ENCODE measurements at places on chromosomes 3 and 15.

- no peak for DNase-seq
These were observed 49.7 kb upstream of the GOLGA6B start for GRCh38 chr15:72604794-72605193.

DNA sequence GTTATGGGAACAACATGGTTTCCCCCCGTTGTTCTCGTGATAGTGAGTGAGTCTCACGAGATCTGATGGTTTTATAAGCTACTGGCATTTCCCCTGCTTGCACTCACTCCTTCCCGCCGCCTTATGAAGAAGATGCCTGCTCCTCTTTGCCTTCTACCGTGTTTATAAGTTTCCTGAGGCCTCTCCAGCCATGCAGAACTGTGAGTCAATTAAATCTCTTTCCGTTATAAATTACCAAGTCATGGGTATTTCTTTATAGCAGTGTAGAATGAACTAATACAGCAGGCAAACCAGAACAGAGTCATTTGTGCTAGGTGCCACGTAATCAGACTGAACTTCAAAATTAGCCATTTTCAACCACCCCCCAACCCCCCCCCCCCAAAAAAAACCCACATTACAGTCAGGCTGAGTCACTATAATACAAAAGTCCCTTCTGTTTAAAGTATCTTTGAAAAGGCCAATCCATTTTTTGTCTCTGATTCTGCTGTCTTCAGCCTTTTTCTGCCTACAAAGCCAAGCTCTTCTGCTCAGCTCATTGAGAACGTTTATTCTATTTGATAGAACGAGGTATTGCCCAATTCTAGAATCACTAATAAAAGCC is 4.1 kb downstream of the OR4F6 start:
- DNase-seq, result no peak

- no peak for DNase-seq
These were observed 3.3 kb upstream of the ALAS1 start for GRCh38 chr3:52194485-52195290.

DNA sequence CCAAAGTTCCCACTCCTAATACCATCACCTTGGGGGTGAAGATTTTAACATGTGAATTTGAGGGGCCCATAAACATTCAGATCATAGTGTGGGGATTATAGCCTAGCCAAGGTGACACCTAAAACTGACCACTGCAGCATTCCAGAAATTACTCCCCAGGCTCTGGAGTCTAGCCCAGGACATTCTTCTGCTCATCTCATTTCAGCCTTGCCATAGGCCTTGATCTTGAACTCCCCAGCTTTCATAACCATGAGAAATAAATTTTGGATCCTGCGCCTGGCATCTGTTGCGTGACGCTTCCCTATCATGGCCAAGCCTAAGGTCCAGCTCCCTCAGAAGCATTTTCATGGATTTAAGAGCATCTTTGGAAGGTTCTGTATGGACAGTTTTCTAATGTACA is 502.9 kb upstream of the THBS1 start:
- DNase-seq, result no peak

DNA sequence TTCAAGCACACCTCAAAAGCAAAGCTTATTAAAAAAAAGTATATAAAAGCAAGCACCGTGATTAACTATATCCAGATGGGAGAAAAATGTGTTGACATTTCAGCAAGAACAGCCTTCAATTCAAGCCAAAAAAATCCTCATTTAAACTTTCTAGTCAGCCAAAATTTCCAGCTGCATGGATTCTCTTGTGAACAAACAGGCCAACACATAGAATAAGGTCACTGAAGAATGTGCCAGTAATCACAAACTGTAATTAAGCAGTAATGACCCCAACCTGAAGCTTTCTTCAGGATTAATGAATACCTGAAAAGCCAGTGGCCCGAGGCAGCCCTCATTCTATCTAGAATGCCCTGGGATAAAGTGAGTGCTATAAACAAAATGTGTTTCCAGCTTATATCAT is 130.7 kb upstream of the KCNMB2 start:
- DNase-seq, result no peak

- DNase-seq, result no peak
These were observed 18.1 kb upstream of the C3orf38 start for GRCh38 chr3:88131695-88132094.

DNA sequence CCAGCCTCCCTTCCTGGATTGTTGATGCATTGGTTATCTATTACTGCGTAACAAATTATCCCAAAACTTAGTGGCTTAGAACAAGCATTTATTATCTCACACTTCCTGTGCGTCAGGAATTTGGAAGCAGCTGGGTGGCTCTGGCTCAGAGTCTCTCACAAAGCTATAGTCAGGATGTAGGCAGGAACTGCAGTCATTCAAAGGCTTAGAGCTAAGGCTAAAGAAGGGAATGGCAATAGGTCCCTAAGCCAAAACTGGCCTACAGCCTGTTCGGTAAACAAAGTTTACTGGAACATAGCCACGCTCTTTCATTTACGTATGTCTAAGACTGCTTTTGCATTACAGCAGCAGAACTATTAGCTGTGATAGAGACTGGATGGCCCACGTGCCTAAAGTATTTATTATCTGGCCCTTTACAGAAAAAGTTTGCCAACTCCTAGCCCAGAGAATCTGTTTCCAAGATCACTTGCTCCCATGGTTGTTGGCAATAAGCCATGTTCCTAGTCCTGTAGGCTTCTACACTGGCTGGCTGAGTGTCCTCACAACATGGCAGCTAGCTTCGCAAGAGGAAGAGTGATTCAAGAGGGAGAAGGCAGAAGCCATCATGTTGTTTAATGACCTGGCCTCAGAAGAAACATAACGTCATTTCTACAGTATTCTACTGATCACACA is 132.4 kb downstream of the SNRK start:
- no peak for DNase-seq

GRCh38 chr15:91254766-91255165 is 154.7 kb downstream of the SV2B start:
- peak; percentile 42 for DNase-seq

DNA sequence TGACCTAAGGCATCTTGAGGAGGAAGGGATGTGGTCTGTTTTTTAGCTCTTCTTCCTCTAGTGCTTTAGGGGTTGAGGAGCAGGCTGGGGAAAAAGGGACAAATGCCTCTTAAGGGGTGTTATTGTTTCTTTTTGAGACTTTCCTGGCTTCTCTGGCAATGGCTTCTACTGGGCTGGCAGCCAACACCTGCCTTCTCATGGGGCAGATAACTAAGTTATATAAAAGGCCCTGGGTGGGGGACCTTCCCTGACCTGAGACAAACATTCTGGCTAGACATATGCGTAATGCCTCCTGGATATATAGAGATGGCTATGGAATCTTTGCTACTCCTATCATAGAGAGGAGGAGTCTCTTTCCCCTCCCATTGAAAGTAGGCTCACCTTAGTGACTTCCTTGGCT is 179.2 kb upstream of the PROK2 start:
- DNase-seq, result no peak

DNA sequence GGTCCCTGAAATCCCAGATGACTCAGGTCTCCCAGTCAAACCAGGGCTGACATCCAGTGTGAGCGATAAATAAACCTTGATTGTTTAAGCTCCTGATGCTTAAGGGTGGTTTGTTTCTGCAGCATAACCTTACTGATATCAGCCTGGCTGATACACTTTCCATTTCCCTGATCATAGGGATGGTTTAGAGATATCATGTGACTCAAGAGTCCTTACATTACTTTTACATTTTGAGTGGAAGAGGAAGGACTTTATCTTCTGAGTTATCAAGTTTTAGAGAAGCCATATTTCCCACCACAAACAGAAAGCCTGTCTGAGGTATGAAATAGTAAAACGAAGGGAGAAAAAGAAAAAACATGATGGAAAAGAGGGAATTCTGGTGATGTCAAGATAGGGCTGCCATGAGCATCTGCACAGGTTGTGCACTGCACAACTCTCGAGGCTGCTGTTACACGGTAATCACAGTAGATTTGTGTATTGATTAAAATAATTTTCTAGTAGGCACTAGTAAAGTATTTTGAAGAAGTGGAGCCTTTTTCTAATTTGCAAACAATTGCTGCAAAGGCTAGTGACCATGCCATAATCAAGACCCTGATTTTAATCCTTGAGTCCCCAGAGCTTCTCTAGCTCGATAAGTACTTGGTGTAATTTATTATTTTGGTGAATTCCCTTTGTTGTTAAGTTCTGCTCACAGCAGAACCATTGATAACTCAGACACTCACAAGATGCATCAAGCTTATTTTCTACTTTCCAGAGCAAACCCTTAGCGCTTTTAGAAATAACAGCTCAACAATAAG is 34.1 kb upstream of the FBLN2 start:
- DNase-seq, result no peak

DNA sequence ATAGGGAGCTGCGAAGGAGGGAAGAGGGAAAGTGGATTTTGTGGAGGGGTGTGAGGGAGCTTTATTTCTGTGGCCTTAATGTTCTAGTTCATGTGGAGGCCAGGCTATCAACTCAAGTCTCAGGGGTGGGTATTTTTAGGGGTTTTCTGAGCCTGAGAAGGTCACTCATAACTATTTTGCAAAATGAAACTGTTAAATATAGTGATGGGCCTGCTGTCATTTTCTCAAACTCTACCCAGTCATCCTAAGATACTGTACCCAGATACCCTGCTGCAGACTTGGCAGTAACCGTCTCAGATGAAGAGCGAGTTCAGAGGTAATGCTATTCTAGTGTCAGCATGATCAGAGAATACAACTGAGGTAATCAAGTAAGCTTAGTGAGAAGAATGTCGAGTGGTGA is 545.0 kb upstream of the TBL1XR1 start:
- no peak for DNase-seq

DNA sequence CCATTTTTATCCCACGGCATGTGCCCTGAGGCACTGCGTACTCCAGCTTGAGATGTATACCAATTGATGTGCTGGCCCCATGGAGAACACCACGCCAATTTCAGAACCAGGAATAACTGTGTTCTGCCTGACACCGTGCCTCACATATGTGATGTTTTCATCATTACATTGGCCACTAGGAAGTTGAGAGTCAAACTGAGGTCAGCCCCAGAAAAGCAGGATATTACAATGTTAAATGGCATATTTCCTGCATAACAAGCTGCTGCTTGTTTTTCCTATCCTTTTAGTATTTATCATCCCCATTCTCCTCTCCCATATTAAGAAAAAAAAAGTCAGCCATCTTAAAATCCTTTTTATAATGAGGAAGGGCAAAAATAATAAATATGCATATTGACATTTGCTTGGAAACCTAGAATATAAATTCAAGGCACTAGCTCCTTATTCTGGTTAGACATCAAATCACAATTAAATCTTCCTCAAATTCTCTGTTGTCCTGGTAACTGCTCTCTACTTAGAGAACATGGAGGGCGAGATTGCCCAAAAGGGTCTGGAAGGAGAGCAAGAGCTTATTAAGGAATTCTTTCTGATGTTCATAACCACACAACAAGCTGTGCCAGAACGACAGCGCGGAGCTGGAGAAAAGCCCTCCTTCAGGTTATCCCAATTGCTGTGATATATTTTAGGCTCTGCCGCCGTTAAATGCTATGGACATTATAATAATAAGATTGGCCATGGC is 112.6 kb downstream of the UACA start:
- no peak for DNase-seq

DNA sequence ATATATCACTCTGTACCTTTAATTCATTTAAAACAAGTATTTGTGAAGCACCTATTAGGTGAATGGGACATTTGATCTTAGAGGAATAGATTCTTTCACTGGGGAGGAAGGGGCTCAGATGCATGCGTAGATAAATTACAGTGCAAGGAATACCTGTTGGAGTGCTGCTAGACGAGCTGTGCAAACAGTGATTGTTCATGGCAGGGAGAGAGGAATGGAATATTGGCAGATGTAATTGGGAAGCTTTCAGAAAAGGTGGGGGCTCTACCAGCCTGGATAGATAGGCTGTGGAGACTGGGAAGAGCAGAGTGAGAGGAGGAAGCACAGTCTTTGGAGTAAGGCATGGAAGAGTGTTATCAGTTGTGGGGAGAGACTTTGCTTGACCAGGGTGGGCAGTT is 116.8 kb downstream of the AKAP13 start:
- no peak for DNase-seq
